Urinary bladder (tissue), 4 donors: ENCODE measurements at places on chromosomes 6 and 20. TPM values are rescaled to one million over a fixed set of nuclear protein-coding genes. Genes with fewer than 3 reads are reported as not detected.

CDH26 gene
- 1.4 TPM for polyA plus RNA-seq

DNA sequence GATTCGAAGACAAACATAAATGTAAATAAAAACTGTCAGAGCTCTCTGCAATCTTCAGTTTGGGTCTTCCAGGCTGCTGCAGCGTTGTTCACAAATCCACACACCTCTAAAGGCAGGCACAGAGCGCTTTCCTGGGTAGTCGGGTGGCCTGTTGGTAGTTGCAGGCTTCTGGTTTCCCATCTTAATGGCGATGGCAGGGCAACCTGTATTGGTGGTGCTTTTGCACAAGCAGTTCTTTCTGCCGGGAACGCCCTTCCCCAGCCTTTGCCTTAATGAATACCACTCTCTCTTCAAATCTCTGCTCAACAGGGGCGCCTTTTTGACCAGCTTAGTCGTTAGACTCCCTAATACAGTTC lies 723 bp upstream of the IFT52 start:
- DNase-seq, result no peak

GRCh38 chr6:3026791-3027626 lies 27.3 kb downstream of the NQO2 start:
- DNase-seq, result no peak

DNA sequence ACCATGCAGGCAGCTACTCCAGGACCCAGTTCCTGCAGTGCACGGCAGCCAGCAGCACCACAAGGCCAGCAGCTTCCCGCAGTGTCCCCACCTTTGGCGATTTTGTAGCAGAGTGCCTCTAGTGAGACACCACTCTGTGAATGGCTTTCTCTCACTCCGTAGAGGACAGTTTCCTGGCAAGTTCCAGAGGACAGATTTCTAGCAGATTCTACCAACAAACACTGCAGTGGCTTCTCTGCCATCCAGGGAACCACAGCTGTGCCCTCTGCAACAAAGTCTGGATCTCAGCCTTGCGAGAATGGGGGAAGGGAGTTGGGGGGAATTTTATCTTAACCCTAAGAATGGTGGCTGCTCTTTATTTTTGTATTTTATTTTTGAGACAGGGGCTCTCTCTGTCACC lies 28.7 kb downstream of the SNHG17 start:
- no peak for DNase-seq

- no peak for DNase-seq
Measured at GRCh38 chr6:150078788-150079187, 9.9 kb upstream of the ULBP3 start.

- no peak for DNase-seq
Measured at GRCh38 chr6:115667478-115668026, 393.1 kb downstream of the FRK start.
